Iris pigment epithelial cell (primary cell): ENCODE measurements at places on chromosomes 3 and 15.

GRCh38 chr3:52455283-52456168 lies at the start of gene NISCH:
Gene NISCH (plus strand): TSS chr3:52455604. CDS start chr3:52455642, 38 bp downstream.
- peak; percentile 71 for DNase-seq

DNA sequence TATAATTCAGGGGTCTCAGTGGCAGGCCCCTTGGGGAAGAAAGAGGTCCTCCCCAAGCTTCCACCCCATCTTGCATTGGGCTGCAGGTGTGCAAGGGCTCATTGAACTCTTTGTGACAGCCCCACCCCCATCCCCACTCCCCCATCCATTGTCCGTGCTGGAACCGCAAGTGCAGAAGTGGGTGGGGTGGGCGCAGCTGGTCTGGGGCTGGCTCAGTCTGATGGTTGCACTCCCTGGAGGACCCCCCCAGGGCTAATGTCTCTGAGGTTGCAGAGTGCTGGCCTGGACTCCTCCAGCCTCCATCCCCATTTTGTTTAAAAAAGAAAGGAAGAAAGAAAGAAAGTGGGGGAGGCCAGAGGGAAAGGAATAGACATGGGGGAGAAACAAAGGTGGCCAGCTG lies 42.3 kb upstream of the ARL8B start:
- DNase-seq, result no peak

GRCh38 chr3:64022451-64023186 lies 675 bp downstream of the PSMD6 start:
- DNase-seq, result peak; percentile 31

- DNase-seq, result no peak
Measured at GRCh38 chr3:62015111-62015510, 358.2 kb downstream of the FEZF2 start.

GRCh38 chr15:77606142-77607034 lies 26.3 kb downstream of the LINGO1 start:
- no peak for DNase-seq

GRCh38 chr3:126208606-126209256 lies 28.3 kb upstream of the ALDH1L1 start:
- DNase-seq, result peak; percentile 95

- peak; percentile 21 for DNase-seq
Measured at GRCh38 chr3:13612829-13613228, 63.9 kb downstream of the FBLN2 start.

GRCh38 chr3:46571684-46572083 lies 5.6 kb upstream of the LRRC2 start:
- no peak for DNase-seq
